ENCODE measurements at places on chromosomes 13 and 19.

GRCh38 chr19:14476673-14477401, 1.7 kb upstream of the PTGER1 start:
- DNase-seq, result no peak

DNA sequence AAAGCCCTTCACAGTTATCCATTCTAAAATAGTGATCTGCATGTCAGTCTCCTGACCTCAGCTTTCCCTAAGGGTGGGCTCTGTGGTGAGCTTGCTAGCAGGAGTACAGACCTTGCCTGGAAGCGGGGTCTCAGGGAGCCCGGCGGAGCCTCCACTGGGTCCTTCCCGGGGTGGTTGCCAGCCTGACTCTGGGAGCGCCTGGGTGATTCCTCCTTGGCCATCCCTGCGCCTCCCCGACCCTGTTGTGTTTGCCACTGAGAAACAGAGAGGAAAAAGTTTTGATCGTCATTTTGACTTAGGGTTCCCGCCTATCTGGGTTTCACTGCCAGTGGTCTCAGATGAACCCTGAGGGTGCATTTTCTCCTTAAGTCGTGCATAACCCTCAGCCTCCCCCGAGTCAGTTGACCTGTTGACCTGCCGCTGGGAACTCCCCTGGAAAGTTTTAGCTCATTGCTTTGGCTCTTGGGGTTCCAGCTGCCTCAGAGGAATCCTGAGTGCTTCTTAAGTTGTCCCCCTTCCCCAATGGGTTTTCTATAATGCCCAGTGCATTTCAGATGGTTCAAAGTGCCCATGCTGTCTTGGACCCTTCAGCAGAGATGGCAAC, 117.8 kb downstream of the RAB20 start:
- DNase-seq, result no peak

- DNase-seq, result no peak
These were observed 9.9 kb downstream of the MYDGF start for GRCh38 chr19:4660181-4660791.

- DNase-seq, result no peak
These were observed 10.2 kb downstream of the TSC22D1 start for GRCh38 chr13:44565881-44566280.
